ENCODE measurements at places on chromosomes 5 and 9.

DNA sequence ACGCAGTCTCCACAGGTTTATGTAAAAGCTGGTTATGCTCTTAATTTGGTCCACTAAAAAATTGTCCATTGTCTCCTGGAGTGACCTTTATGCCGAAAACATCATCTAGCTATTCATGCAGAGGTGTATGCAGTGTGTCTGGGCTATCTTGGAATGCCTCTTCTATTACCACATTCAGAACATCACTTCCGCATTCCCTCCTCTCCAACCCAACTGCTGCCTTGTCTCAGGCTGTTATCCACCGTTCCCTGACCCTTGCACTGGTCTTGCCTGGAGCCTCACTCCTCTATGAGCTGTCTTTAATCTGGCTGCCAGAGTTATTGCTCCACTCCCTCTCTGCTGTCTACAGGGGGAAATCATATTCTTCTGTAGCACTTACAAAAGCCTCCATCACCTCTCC lies 214.1 kb upstream of the ANKRD55 start:
- DNase-seq: no peak

DNA sequence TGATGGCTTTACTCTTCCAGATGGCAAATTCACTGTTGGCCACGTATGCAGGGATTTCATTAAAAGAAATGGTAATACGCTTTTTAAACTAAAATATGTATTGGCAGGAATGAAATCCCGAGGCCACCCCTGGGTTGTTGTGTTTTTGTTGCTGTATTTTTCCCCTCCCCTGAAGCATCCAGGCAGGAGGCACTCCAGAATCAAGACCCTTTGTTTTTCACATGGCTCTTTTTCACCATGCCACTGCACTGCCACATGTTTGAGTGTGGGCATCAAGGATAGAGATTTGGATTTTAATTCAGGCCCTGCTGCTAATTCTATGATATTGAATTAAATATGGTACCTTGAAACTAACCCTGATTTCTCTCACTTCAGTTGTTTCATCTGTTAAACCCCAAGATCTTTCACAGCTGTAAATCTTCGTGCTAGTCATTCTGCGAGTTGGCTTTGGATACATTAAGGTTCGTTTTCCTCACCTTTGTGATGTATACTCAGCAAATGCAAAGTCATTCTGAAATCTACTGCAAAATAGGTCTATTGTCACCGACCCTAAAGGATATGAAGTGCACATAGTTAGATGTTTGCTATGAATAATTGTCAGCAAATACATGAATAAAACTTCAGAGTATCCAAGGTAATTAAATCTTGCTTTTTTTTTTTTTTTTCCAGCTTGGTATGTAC lies 533.4 kb downstream of the PTPRD start:
- DNase-seq: no peak

DNA sequence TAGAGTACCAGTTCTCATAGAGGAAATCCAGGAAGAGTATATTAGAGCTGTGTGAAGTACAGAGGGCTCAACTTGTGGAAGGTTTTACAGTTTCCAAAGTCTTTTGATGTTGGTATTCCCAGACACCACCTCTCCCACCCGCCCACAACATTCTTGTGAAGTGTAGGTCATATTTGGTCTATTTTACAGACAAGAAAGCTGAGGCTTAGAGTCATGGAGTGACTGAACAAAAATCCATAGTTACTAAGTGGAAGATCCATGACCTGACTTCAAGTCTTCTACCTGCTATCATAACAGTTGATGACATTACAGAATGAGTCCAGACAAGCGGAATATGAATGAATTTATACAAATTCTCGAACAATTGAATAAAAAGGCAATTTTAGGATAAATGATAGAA lies 187.1 kb upstream of the RPS23 start:
- no peak for DNase-seq

DNA sequence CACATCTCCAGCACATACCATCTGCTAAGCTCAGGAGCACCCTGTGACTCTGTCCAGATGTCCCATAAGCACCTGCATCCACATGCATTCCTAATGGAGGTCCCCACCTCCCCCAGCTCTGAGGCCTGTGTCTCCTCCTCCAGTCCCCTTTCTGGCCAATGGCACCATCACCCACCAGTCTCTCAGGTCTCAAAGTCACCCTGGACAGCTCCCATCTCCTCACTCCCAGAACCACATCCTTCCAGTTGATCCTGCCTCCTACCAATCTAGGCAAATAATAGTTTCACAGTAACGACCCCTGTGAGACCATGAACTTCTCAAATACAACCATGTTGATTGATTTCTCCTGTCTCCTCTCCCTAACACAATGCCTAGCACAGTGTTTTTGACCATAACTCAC lies 40.1 kb downstream of the GGTA1 start:
- DNase-seq: no peak

DNA sequence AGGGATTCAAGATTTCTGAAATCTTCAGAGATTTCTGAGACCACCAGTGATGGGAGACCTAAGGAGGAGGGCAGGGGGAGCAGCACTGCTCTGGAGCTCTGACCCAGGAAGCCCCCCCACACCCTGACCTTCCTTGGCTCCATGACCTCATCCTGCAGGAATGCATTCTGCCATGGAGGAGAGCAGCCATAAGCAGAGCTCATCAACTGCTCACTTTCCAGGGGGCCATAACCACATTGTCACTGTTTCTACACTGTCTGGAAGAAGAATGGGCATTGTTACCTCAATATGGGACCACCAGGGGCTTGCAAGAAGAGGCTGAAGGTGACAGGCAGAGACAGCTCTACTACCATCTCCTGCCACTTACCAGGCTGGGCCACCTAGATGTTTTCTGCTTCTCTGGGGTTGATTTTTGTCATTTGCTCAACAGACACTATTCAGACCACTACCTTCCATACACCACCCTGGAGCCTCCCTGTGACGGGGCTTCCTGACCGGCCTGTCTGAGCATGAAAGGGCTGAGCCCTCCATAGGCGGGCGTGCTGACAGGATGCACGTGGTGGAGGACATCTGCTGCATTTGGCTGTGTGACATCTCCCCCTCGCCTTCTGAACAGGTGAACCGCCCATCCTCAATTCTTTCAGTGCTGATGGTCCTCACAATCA lies 2.3 kb upstream of the TSC1 start:
- no peak for DNase-seq

GRCh38 chr5:101142102-101142501 lies 239.0 kb upstream of the ST8SIA4 start:
- no peak for DNase-seq

GRCh38 chr5:93677359-93677891 lies 64.0 kb downstream of the POU5F2 start:
- peak; percentile 14 for DNase-seq

DNA sequence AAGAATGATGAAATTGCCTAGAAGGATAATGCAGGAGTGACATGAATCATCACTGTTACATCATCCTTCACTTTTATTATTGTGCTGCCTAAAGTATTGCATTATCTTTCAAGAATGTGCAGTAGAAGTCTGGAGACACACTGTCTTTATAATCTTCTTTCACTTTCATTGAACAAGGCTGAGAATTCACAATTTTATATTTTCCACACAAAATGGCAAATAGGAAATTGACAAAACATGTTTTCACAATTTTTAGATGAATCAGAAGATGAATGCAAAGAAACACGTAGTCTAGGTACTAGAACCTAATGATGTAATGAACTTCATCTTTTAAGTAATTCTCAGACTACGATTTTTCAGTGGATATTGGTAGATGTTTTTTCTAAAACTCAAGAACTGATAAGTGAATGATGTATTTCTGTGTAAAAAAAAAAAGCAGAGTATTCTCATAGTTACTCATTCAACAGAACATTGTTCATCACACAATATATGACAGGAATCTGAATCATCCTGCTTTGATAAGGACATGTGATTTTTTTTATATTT lies 131.5 kb upstream of the GRHPR start:
- no peak for DNase-seq

DNA sequence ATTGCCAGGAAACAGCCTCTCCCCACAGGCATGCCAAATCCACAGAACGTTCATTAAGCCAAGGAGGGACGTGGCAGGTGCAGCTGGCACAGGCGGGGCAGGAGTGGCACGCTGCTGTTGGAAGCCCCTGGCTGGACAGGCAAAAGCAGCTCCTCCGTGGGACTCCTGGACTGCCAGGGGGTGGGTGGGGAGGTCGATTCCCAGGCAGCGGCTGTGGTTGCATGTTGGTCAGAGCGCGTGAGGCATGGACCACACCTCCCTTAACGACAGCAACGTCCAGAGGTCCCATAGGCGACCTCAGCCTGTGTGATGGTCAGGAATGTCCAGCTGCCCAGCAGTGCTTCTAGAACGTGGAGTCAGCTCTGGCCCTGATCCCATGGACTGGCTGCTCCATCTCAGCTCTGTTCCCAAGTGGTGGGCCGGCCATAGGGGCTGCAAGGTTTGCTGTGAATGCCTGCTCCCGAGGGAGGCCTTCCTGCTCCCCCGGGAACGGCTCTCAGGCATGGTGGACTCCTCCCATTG lies 6.9 kb downstream of the SLC6A19 start:
- DNase-seq: no peak

DNA sequence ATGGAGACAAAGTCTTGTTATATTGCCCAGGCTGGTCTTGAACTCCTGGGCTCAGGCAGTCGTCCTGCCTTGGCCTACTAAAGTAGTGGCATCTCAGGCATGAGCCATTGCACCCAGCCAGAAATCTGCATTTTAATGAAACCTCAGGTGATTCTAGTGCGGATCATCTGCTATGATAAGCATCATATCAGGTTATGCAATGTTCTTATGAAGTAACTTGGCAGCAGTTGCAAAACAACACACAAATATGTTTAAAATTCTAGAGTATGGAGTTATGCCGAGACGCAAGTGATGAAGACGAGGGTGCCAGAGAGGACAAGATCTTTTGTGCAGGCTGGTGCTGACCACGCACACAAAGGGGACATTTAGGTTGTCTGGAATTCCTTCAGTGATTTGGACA lies 153.2 kb upstream of the MEF2C start:
- DNase-seq: no peak

DNA sequence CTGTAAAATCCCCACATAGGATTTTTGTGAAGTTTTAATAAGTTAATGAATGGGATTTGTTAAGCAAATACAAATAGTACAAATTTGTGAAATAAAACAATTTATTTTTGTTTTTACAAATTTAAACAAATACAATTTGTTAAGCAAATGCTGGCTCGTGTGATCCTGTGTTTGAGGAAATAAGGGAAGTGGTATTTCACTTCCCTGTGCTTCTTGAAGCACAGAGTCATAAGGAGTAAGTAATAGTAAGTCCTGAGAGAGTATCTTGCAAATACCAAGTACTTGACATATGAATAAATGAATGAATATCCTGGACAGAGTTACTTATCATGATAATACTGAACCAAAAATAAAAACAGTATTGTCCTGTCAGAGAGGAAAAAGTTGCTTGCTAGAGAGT lies 9.1 kb downstream of the SMIM3 start:
- DNase-seq: peak; percentile 49

DNA sequence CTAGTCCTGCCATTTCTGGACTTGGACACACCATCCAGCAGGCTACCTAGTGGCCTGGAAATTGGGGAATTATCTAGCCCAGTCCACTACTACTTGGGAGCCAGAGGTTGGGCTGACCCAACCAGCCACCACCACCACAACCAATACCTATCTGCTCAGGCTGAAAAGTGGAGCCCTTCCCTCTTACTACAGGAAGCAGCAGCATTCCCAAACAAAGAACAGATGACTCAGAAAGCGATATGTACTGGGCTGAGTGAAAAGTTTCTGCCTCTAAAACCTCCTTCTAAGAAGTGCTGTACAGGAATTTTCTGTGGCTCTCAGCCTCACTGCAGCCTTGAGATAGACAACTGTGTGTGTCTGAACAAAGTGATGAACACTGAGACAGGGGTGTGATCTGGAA lies 279.4 kb downstream of the CDH10 start:
- no peak for DNase-seq

- DNase-seq: no peak
These were observed 107.3 kb upstream of the TBC1D2 start for GRCh38 chr9:98362624-98363252.

DNA sequence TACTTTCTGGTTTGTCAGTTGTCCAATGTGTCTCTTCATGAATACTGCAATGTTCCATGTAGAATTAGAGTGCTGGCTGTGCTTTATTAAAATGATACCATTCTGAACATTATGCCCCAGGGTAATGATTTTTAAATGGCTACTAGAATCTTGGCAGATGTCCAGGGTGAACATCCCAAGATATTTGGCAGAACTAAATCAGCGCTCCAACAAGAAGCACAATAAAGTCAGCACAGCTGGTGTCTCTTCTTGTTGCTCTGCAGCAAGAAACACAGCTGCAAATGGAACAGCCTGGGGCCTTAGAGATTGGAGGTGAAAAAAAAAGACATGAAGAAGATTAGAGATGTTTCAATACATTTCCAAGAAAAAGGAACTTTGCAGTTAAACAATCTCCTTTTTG lies 248.3 kb downstream of the CDH18 start:
- DNase-seq: no peak

DNA sequence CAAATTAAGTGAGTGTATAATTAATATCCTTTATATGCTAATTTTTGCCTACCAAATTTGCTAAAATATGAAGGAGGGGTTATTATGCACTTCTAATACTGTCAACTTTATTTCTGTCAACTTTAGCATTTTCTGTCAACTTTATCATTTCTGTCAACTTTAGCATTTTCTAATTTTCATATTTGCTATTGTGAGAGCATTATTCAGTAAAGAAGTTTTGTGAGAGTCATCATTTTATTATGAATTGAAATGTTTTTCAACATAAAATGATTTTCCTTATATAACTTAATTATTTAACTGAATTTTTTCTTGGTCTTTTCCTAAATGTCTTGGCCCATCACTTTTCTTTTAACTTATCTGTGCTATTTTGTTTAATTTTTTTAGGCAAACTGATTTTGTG lies 58.2 kb downstream of the FBXO4 start:
- DNase-seq: no peak

- no peak for DNase-seq
These were observed 84.5 kb downstream of the MEGF10 start for GRCh38 chr5:127375124-127375523.

DNA sequence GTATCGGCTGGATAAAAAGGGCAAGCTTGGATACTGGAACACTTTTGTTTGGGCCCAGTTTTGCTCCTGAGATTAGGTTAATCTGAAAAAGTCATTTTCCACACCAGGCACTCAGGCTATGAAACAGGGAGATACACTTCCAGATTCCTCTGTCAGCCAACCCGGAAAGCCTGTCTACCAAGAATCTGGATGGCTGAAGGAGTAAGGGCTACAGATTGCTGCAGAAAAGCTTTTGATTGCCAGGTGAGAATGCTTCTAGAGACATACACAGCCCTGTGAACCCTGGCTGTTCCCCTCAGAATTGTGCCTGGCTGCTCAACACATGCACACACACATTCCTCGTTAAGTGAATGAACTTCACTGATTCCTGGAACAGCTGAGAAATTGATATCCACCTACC lies 114.4 kb downstream of the PSD2 start:
- no peak for DNase-seq

DNA sequence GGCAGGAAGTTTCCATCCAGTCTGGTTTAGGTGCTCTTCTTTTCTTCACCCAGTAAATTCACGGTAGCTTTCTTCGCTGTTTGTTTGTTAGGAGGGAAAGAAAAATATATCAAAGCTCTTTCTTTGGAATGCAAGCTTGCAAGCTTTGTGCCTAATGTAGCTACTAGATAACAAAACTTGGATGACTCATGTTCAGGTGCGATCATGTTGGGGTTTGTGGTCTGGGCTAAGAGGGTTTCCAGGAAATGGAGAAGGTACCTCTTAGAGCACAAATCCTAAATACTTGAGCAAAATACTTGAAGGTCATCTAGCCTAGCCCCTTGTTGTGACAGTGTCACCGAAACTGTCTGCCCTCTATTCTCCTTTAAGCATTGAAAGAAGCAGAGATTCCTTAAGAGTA lies 17.7 kb downstream of the SRP19 start:
- peak; percentile 51 for DNase-seq

All from hematopoietic multipotent progenitor cell treated with erythropoietin and hydrocortisone succinate and interleukin-3 and kit ligand, for 4 days (in vitro differentiated cells).